Mononuclear cell (primary cell): ENCODE measurements at places on chromosomes 6 and 20. TPM values are rescaled to one million over a fixed set of nuclear protein-coding genes. Genes with fewer than 3 reads are reported as not detected.

The NR2E1 gene
- not detected for total RNA-seq

The DNAH8 gene
- 0.10 TPM for total RNA-seq

The IL17F gene
- not detected for total RNA-seq

The NKAPL gene
- total RNA-seq = 0.21 TPM

The PI16 gene
- 3.6 TPM for total RNA-seq

The SSTR4 gene
- not detected for total RNA-seq

The KIZ gene
- 31.3 TPM for total RNA-seq

The SOX18 gene
- total RNA-seq = not detected

The SLC22A2 gene
- total RNA-seq = not detected

The HLA-DQA1 gene
- total RNA-seq = 12.5 TPM

The MOXD1 gene
- total RNA-seq = 0.52 TPM

The COL11A2 gene
- total RNA-seq = 0.63 TPM
